A549 treated with AZD2906 at 1 μM for 4 hours (cell line): ENCODE measurements at places on chromosomes 7 and 10. TPM values are rescaled to one million over a fixed set of nuclear protein-coding genes. Genes with fewer than 3 reads are reported as not detected.

The TRIM50 gene
- total RNA-seq, result not detected in 5 replicates

The ACSM6 gene
- not detected in 5 replicates for total RNA-seq

The CFTR gene
- 0.03 TPM in 1 of 5 replicates, not detected in the others for total RNA-seq

The SLC39A12 gene
- total RNA-seq, result not detected in 5 replicates

The OPN4 gene
- not detected in 5 replicates for total RNA-seq

The ERVW-1 gene
- 0.07 TPM in 1 of 5 replicates, not detected in the others for total RNA-seq

The CYP3A7 gene
- total RNA-seq, result 0.05 TPM in 1 of 5 replicates, not detected in the others

The BMPER gene
- 4.0 to 6.1 TPM (median 4.4 TPM) in 5 replicates for total RNA-seq

The MKI67 gene
- total RNA-seq, result 51.6 to 79.2 TPM (median 58.9 TPM) in 5 replicates

The PTPRZ1 gene
- total RNA-seq, result 0.02 TPM in 1 of 5 replicates, not detected in the others

The OR13A1 gene
- 0.06 TPM in 1 of 5 replicates, not detected in the others for total RNA-seq

The CLCN1 gene
- total RNA-seq, result 0.02 to 0.08 TPM (median 0.03 TPM) in 4 of 5 replicates, not detected in the other

The CDK14 gene
- total RNA-seq, result 0.12 to 0.34 TPM (median 0.23 TPM) in 5 replicates

The NYAP1 gene
- total RNA-seq, result 4.1 to 7.9 TPM (median 6.7 TPM) in 5 replicates

The PPP1R9A gene
- total RNA-seq, result 2.7 to 4.0 TPM (median 3.5 TPM) in 5 replicates

The CPVL gene
- total RNA-seq, result 0.15 to 0.53 TPM (median 0.41 TPM) in 5 replicates

The HTR5A gene
- not detected in 5 replicates for total RNA-seq

The PRSS37 gene
- total RNA-seq, result not detected in 5 replicates

The STEAP1 gene
- total RNA-seq, result 15.9 to 18.5 TPM (median 16.9 TPM) in 5 replicates

The NKX1-2 gene
- total RNA-seq, result 0.02 to 0.05 TPM (median 0.03 TPM) in 5 replicates

The METTL27 gene
- 6.8 to 13.2 TPM (median 10.6 TPM) in 5 replicates for total RNA-seq

The PAPOLB gene
- not detected in 5 replicates for total RNA-seq

The KDM7A gene
- 1.3 to 2.9 TPM (median 2.2 TPM) in 5 replicates for total RNA-seq

The HBP1 gene
- 15.8 to 22.5 TPM (median 21.4 TPM) in 5 replicates for total RNA-seq

The CPED1 gene
- not detected in 5 replicates for total RNA-seq

The UPK3B gene
- total RNA-seq, result 11.5 to 19.9 TPM (median 17.5 TPM) in 5 replicates

The PDZD7 gene
- 0.64 to 1.5 TPM (median 1.1 TPM) in 5 replicates for total RNA-seq

The CFAP70 gene
- total RNA-seq, result 0.17 to 0.31 TPM (median 0.22 TPM) in 5 replicates

The TMEM196 gene
- not detected in 5 replicates for total RNA-seq

The MMD2 gene
- total RNA-seq, result not detected in 5 replicates

The C10orf67 gene
- 0.05 to 0.19 TPM (median 0.09 TPM) in 4 of 5 replicates, not detected in the other for total RNA-seq

The PDAP1 gene
- 166 to 191 TPM (median 177 TPM) in 5 replicates for total RNA-seq

The BTBD16 gene
- total RNA-seq, result 0.41 to 0.82 TPM (median 0.66 TPM) in 5 replicates

The LMBR1 gene
- 27.5 to 35.9 TPM (median 31.9 TPM) in 5 replicates for total RNA-seq

The GPNMB gene
- 2.2 to 3.5 TPM (median 3.1 TPM) in 5 replicates for total RNA-seq

The PKD2L1 gene
- 0.06 to 0.33 TPM (median 0.16 TPM) in 4 of 5 replicates, not detected in the other for total RNA-seq

The CRTAC1 gene
- 0.89 to 1.7 TPM (median 1.5 TPM) in 5 replicates for total RNA-seq

The TMEM229A gene
- not detected in 5 replicates for total RNA-seq

The SPDYE11 gene
- not detected in 5 replicates for total RNA-seq

The NPSR1 gene
- not detected in 5 replicates for total RNA-seq

The BRAF gene
- 4.5 to 6.3 TPM (median 5.3 TPM) in 5 replicates for total RNA-seq

The SPDYE5 gene
- total RNA-seq, result not detected in 5 replicates

The CELF2 gene
- total RNA-seq, result 0.02 to 0.10 TPM (median 0.06 TPM) in 5 replicates

The THSD7A gene
- 1.4 to 2.4 TPM (median 1.9 TPM) in 5 replicates for total RNA-seq

The FZD1 gene
- 2.2 to 2.5 TPM (median 2.3 TPM) in 5 replicates for total RNA-seq

The ALOX5 gene
- total RNA-seq, result 0.22 to 0.46 TPM (median 0.34 TPM) in 5 replicates

The NPY gene
- total RNA-seq, result not detected in 5 replicates

The HMX3 gene
- total RNA-seq, result 0.06 to 0.10 TPM (median 0.09 TPM) in 4 of 5 replicates, not detected in the other

The GSTO2 gene
- 1.5 to 2.2 TPM (median 1.8 TPM) in 5 replicates for total RNA-seq

The ANKMY2 gene
- 12.0 to 14.9 TPM (median 12.5 TPM) in 5 replicates for total RNA-seq

The GIMAP4 gene
- not detected in 5 replicates for total RNA-seq
